Activated CD4-positive, alpha-beta T cell treated with anti-CD3 and anti-CD28 coated beads, Interleukin-2, Interleukin-6, amounts not matched to agents 100 ng/mL and 50 ng/mL, durations not matched to agents 16 hours and 8 hours (primary cell): ENCODE measurements at places on chromosomes 5 and 9.

- no peak for DNase-seq
Observed at GRCh38 chr9:4092793-4093709, 206.8 kb downstream of the GLIS3 start.

- no peak for DNase-seq
Observed at GRCh38 chr5:168578538-168579487, at the start of gene PANK3. TSS of gene PANK3 (minus strand) at chr5:168579368. CDS start at chr5:168579283, 85 bp downstream.

GRCh38 chr9:97534961-97535594 is 33.6 kb downstream of the TMOD1 start:
- DNase-seq = no peak

DNA sequence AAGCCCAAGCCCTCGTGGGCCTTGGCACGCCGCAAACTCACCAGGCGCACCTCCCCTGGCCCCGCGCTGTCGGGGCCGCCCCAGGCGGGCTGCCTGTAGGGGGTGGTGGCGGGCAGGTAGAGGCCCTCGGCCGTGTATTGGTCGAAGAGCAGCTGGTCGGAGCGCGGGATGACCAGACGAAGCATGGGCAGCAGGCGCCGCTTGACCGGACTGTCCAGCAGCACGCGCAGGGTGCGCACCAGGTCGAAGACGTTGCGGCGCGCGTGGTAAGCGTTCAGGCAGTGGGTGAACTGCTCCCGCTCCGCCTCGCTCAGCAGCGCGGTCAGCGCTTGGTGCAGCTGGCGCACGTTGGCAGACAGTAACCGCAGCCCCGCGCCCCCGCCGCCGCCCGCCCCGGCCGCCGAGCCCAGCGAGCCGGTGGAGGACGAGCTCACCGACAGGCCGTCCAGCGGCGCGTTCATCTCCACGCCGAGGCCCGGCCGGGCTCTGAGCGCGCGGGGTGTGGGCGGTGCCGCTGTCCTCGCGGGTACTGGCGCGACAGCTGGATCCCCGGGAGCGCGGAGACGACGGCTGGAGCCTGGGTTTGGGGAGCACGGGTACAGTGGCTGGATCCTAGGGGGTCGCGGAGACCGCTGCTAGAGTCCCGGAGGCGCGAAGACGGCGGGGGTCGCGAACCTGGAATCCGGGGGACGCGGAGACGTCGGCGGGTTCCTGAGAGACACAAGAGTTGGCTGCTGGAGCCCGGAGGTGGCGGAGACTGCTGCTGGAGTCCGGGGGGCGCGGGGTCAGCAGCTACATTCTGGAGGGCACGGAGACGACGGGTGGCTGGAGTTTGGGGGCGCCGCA is 709 bp downstream of the WHRN start:
- no peak for DNase-seq

GRCh38 chr5:87007737-87008136 is 259.9 kb upstream of the RASA1 start:
- DNase-seq = no peak

DNA sequence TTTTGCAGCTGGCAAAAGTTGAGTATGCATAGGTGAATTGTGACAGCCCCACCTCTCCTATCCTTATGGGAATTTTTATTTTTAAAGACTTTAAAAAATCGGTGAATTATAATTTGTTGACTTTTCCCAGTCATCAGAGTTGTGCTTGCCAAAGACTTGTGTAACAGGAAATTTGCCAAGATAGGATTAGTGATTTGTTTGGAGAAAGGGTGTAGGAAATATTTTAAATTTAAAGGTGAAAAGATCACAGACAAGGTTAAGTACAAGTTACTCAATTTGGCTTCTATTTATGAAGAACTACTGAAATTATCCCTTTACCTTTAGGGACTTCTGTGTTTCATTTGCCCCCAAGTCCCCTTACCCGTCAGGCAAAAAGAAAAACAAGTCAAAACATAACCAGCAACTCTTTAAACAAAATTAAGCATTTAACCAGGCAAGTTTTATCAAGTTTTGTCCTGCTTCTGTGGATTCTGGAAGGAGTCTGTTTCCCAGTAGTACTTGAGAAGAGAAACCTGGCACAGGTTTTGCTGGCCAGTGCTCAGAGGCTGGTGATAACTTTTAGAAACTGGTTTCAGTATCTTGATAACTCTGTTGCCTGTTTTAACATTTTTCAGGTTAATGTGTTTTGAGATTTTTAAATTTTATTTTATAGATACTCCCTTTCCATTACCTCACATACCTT is 285.4 kb downstream of the MAST4 start:
- no peak for DNase-seq

- no peak for DNase-seq
Observed at GRCh38 chr5:167378894-167379723, 912.3 kb upstream of the WWC1 start.

GRCh38 chr5:52712354-52712753 is 75.4 kb upstream of the ITGA1 start:
- no peak for DNase-seq

DNA sequence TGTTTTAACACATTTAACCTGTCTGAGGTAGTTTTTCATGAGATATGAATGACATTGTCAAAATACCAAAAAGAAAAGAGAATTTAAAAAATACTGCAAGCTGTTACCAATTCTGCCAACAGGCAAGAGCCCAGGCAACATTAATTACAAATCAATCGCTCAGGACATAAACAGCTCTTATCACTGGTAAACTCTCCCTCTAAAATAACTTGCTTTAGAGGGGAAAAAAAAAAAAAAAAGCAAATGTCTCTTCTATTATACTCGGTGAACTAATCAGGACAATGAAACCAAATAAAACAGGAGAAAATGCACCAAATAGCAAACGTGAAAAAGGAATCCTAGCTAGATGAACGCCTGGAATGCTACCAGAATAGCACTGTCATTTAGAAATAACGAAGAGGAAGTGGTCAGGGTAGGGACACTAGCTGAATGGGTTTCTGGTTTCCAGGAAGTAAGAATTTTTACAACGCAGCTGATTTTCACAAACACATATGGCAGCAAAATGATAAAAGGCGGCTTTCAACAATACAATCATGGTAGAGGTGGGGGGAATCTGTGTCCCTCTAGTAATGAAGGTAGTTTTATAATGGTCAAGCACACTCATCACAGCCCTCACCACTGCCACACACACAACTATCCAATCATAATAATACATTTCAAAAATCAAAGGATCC is 94.9 kb downstream of the DENND1A start:
- peak; percentile 18 for DNase-seq

- no peak for DNase-seq
Observed at GRCh38 chr9:98886691-98887229, 56.9 kb upstream of the COL15A1 start.

DNA sequence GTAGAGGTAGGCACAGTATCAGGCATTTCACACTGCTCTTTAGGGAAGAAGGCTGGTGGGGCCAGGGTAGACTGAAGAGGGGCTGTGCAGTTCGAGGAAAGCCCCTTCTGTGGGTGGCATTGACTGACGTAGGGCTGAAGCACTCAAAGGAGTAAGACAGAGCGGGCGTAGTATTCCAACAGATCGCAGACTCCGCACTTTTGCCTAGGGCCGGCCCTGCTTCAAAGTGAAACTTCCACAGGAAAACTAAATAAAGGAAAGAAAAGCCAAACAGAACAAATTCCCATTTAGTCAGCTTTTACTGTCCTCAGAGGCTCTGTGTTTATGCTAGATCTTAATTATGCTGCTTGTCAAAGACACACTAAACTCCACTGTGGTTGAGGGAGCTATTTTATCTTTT is 493.0 kb upstream of the WWC1 start:
- DNase-seq = no peak

- no peak for DNase-seq
Observed at GRCh38 chr9:7079051-7079450, 321.3 kb downstream of the KDM4C start.

DNA sequence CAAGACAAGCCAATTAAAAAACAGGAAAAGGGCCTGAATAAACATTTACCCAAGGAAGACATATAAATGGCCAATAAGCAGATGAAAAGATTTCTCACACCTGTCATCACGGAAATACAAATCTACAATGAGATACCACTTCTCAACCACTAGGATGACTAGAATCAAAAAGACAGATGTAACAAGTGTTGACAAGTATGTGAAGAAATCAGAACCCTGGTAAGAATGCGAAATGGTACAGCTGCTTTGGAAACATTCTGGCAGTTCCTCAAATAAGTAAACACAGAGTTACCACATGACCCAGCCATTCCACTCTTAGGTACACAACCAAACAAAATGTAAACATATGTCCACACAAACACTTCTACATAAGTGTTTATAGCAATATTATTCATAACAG is 32.5 kb downstream of the LEAP2 start:
- DNase-seq = no peak

DNA sequence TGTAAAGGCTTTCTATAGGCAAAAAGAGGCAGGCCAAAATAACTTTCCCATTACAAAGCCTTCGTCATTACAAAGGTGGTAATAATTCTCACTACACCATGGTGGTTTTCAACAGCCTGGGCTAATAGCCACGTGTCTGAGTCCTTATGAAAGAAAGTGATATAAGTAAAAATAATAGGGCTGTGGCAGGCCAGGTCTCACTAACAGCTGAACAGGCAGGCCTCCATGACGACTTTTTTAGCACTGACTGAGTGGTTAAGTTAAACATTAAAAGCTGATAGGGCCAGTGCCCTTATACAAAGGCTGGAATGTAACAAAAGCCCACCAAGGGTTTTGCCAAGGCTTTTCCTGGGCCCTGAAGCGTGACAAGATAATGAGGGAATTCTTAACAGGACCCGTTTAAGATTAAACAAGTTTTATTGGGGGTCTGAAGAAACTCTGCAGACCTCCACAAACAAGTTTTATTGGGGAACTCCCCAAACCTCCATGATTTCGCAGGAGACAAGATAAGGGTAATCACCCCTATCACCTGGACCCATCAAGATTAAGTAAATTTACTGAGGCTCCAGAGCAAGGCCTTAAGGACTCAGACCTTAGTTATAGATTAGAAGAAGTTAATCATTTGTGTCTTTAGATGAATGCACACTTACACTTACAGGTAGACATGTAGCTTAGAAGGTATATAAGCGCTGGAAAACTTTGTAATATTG is 412.9 kb downstream of the CHSY3 start:
- DNase-seq = no peak

DNA sequence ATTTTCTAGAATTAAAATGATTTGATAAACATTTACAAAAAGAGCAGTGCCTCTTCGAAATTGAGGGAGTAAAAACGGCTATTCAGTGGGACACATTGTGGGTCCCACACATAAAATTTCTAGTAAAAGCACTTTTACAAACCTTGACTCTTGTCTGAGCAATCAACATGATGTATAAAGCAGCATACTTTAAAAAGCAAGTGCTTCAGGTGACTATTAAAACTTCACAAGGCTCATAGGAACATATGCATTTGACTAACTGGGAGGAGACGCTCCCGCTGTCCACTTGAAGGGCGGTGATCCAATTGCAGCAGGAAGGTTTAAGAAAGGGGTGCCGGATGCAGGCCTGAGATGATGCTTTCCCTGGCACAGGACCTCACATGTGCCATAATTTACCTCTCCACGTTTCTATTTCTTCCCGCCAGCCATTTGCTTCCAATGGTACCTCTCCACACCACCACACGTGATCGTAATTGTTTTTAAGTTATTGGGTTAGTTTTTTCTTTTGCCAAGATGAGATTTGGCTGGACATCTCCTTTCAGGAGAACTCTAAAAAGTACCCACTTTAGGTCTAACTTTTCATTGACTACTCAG is 1.8 kb downstream of the MCTP1 start:
- no peak for DNase-seq

- DNase-seq = peak; percentile 54
Observed at GRCh38 chr5:134026521-134027287, 21.9 kb upstream of the VDAC1 start.

DNA sequence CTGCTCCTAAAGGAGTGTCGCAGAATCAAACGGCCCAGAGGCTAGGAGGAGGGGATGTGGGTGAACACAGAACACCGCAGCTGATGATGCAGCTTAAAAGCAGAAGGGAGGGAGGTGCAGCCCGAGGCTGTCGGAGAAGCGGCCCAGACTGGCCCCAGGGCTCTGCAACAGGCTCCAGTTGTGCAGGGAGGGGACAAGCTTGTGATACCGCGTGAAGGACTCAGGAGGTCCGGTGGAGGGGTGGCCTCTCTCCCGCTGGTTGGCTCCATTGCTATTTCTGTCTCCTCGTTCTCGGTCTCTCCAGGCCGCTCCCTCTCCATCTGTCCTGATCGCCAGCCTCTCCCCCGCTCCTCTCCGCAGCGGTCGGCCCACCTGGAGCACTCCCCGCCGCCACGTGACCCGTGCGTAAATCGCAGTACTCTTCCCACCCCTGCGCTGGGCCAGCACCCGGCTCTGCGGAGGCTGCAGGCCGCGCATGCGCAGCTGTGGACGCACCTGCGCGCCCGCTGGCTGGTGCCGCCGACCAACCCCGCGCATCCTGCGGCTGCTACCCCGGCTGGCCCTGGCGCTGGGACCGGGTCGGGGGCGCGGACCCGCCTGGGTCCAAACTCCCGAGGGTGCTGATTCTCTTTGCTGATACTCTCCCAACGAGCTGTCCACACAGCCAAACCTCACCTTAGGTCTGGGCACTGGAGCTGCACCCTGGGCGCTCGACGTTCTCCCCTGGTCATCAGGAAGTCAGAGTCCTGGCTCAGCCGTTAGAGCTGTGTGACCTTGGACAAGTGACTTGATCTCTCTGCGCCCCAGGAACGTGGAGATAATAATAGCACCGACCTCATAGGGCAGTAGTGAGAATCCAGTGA is 3.7 kb upstream of the STXBP1 start:
- DNase-seq = peak; percentile 85
